ENCODE measurements at places on chromosomes 16 and 17.

DNA sequence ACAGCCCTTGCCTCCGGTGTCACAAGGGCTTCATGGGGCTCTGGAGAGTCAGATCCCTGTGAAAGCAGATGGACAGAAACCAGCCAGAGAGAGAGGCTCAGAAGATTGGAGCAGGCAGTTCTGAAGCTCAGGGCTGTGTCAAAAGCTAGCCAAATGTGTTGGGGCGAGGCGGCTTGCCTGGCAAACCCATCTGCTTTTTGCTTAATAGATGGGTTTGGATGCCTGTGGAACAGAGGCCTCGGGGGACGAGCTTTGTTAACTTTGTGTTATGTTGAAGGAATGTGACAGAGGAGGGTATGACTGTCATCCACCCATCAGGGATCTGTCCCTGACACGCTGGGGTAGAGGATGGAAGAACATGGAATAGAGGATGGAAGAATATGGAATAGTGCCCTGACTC lies 21.0 kb upstream of the SLC12A3 start:
- no peak for DNase-seq

- no peak for DNase-seq
Observed at GRCh38 chr17:66285149-66285548, 17.3 kb upstream of the PRKCA start.

DNA sequence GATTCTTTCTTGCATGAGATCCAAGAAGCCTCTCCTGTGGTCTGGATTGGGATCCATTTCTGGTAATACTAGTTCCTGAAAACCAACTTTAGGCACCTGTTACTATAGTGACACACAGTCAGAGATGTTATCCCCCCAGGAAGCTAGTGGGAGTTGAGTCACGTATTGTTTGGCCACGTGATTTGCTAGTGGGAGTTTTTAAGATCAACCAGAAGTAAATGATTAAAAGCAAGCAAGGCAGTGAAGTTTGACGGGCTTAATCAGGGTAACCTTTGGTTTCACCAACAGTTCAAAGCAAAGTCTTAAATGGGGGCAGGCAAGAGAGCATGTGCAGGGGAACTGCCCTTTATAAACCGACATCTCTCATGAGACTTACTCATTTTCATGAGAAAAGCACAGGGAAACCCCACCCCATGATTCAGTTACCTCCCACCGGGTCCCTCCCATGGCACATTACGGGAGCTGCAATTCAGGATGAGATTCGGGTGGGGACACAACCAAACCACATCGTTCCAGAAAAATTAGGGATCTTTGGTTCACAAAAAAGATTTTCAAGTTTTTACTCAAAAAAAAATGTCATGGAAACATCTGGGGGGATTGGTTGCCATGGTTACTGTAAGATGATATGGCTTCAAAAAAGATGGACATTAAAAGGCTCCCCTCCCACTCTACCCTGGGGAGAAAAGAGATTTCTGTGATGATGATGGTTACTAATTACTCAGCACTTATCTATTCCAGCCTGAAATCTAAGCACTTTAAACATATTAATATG lies 483.1 kb upstream of the ERCC4 start:
- DNase-seq = no peak

- DNase-seq = no peak
Observed at GRCh38 chr17:7392696-7393612, 1.4 kb downstream of the PLSCR3 start.

GRCh38 chr16:89197033-89197632 lies 3.2 kb downstream of the SLC22A31 start:
- no peak for DNase-seq

DNA sequence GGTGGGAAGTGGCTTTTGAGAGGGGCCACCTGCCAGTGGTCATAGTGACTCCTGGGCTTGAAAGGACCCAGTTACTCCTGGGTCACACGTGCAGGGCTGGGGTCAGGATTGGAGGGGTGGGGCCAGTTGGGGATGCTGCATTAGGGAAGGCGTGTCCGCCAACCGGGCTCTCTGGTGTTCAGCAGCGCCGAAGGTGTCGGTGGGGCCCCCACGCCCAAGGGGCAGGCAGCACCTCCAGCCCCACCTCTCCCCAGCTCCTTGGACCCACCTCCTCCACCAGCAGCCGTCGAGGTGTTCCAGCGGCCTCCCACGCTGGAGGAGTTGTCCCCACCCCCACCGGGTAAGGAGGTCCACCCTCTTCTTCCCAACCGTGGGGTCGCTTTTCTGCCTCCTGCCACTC lies 9.5 kb downstream of the ABI3 start:
- DNase-seq = no peak
